ENCODE measurements at places on chromosomes 16 and 17.
A peak's percentile ranks its signal among the peaks of the same experiment; 100 is the strongest.

DNA sequence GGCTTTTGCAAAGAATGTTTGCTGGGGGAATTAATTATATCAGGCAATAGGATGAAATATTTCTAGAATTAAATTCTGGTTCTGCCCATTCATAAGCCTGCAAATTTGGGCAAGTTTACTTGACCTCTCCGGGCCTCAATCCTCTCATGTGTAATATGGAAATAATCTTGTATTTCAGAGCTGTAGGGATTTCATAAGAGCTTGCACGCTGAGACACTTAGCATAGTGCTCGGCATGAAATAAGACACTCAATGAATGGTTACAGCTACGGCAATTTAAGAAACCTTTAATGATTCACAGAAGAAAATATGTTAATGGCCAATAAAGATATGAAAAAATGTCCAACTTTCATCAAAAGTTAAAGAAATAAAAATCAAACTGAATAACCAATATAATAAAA, 40.6 kb upstream of the PITPNM3 start:
- no peak for DNase-seq

- peak; percentile 60 for DNase-seq
Observed at GRCh38 chr16:82331397-82331796, 161.4 kb upstream of the MPHOSPH6 start.

DNA sequence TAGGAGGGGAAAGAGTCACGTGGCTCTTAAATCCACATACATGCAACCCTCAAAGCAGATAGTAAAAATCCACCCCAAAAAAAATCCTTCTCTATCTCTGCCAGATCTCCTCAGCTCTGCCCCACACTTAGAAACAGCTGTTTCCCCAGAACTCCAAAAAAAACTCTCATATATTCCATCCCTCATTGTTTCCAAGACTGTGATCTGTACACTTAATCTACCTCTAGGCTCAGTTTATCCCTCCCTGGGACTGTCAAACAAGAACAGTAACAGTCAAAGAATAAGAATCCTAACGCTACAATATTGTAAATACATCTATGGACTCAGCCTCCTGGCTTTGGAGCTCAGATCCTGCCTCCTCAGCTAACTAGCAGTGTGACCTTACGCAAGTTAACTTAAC, 11.6 kb downstream of the CUEDC1 start:
- DNase-seq, result no peak

DNA sequence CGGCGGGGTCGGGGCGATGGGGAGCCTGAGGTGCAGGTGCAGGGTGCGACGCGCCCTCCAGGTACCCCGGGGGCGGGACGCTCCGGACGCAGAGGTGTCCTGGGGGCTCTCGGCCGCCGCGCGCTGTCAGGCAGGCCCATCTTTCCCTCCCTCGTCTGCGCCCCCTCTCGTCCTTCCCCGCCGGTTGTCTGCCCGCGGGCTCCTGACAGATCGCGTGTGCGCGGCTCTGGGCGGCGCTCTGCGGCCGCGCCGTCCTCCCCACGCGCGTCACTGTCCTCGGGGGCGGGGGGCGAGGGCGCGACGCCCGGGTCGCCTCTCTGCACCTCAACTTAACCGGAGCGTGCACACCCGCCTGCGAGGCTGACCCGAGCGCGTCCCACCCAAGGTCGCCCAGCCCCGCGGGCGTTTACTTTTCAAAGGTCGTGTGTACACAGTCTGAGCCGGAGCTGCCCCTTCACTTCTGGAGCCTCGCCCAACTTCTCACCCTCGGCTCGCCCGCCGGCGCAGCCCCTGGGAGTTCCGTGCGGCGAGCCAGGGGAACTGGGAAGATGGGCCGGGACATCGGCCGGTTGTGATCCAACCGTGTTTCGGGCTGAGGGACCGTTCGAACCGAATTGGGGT, 512 bp downstream of the AKAP1 start:
- DNase-seq, result peak; percentile 79

- peak; percentile 14 for DNase-seq
Observed at GRCh38 chr17:41069031-41069430, 3.4 kb upstream of the KRTAP2-4 start.

DNA sequence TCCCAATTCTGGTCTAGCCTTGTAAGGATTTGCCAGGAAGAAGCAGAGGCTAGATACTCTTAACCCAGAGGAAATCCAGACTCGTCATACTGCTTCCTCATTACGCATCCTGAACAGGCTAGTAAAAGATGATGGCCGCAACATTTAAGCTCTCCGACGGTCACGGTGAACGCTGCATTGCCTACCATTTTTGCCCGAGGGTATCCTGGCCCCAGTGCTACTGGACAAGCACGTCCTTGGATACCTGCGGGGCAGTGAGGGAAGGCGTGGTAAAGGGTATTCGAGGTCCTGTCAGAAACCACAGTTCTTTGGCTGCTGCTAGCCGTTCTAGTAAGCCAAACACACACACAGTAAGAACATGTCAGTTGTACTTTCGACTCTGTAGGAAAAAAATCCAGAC, 36.6 kb downstream of the METTL16 start:
- DNase-seq, result no peak

DNA sequence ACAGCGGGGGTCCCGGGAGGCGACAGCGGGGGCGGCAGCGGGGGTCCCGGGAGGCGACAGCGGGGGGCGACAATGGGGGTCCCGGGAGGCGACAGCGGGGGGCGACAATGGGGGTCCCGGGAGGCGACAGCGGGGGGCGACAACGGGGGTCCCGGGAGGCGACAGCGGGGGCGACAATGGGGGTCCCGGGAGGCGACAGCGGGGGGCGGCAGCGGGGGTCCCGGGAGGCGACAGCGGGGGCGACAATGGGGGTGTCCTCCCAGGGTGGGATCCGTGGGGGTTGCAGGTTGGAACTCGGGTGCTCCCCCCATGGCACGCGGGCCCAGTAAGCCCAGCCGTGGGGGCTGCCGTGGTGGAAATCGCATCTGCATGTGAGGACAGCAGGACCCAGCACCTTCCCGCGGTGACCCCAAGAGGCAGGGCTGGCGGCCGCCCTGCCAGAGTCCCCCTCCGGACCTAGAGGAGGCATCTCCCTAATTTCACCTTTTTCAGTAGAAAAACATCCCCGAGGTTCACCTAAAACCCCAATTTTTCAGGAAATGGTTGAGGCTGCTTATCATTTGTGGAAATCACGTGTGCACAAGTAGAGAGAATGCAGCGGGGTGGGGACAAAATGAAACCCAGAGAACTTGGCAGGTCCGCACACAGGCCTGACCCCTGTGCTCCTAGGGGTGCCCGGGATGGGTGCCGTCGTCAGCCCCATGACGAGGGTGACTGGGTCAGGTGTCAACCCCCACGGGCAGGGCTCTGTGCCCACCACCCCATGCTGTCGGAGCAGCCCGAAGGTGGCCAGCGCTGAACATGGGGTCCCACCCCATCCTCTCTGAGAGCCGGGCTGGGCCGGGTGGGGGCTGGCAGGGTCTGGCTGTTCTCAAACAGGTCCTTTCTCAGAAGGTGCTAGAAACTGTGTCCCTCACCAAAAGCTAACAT, 10.5 kb upstream of the METRNL start:
- DNase-seq, result peak; percentile 68

GRCh38 chr17:14149751-14150150, 80.4 kb downstream of the COX10 start:
- no peak for DNase-seq

DNA sequence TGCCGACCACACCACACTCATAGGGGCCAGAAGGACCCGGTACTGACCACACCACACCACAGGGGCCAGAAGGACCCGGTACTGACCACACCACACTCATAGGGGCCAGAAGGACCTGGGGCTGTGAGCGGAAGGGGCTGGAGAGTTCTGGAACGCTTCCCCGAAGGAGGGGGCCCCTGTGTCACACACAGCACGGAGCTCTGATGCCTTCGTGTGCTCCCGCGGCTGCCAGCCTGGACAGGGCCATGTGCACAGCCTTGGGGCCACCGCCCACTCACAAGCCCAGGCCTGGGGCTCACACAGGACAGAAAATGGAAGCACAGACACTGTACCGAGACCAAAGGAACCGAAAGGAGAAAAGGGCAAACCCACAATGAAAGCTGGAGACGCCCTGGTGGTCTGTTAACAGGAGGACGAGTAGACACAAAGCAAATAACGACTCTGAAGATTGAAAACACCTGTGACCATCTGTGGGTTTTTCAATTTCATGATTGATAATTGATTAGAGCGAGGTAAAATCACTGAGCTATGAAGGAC, 106.5 kb upstream of the METRNL start:
- no peak for DNase-seq

- DNase-seq, result no peak
Observed at GRCh38 chr17:77478899-77479298, 338.1 kb downstream of the SEC14L1 start.

- DNase-seq, result peak; percentile 70
Observed at GRCh38 chr17:35568561-35568960, 7.9 kb upstream of the SLFN14 start.

DNA sequence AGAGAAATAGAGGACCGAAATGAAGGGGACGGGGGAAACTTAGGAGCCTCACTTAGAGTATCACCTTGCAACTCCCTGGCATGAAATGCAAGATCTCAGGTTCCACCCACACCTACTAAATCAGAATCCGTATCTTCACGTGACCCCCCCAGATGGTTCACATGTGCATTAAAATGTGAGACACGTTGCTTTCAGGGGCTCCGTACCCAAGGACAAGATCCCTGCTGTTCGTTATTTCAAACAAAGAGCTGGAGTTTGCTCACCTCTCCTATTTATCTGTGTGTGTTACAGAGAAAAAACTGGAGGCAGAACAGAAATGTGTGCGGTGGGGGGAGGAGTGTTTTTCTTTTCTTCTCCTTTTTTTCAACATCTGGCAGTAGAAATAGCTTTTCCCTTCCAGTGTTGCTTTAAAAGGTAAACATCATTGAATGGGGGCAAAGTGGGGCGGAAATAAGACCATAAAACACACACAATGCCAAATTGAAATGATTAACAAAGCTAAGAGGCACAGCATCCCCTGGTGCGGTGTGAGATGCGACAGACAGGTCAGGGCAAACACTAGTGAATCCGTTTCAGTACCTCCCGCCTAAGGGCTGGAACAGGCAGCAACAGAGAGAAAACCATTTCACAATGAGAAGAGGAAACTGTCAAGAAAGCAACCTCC, 145.4 kb downstream of the SOX9 start:
- DNase-seq, result no peak

- peak; percentile 77 for DNase-seq
Observed at GRCh38 chr16:50671644-50672260, 9.4 kb downstream of the SNX20 start.

DNA sequence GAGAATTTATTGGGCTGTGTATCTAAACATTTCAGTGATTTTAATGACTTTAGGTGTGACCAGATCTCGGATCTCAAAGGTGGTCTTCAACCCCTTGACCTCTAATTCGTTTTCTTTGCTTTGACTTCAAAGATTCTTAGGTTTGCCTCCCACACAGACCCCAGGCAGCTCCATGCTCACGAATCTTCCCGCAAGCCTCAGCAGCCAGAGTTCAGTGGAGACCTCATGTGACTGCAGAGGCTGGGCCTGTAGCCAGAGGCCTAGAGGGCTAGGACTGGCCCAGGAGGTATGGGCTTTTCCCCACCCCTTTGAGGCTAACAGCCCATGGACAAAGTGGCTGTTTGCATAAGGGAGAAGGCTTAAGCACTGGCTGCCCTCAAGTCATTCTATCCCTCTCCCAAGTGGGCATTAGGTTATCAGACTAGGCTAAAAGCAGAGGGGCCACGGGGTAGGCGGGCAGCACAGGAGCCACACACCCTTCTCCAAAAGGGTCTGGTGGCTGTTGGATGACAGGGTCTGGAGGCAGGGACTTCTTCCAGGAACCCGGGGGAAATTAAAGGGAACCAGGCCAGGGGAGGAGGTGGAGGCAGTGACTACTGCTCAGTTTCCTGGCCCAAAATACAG, 3.0 kb downstream of the HIRIP3 start:
- no peak for DNase-seq

DNA sequence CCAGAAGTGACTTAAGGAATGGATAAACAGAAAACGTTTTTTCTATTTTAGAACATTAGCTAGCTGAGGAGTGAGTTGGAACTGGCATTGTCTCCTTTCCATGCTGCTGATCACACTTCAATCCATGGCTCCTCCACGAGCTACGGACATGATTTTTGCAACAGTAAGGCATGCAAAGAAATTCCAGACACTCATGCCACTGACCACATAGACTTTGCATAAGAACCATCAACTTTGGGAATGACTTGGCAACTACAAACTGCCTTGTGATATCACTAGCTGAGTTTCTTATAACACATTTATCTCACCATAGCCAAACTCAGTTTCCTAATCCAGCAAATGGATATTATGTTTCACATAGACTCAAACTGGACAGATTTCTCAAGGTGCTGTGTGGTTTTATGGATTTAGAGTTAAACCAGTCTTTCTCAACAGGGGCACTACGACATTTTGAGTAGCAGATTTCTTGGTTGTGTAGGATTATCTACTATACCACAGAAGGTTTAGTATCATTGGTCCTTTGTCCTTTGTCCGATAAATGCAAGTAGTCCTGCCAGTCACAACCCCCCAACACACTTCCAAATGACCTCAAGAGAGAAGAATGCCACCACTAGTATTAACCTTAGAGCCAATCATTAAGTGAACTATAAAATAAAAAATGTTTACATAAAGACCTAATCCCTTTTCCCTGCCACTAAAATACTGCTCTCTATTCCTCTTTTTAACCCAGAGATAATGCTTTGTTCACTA, 48.3 kb upstream of the C17orf78 start:
- DNase-seq, result no peak

DNA sequence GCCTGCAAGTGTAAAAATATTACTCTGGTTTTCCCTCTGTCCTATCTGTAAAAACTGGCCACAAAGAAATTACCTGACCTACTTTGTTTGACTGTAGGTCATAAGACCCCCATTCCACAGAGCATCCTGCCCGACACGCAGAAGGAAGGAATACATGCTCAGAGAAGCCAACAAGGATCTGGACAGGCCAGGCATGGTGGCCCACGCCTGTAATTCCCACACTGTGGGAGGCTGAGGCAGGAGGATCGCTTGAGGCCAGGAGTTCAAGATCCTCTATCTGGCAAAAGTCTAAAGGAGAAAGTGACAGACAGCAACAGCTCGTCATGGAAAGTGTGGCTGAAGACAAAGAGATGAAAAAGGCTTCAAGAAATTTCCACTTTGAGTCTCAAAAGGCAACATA, 78.2 kb upstream of the RNU2-1 start:
- DNase-seq, result no peak
